ENCODE measurements at places on chromosomes 3 and 15. TPM values are rescaled to one million over a fixed set of nuclear protein-coding genes. Genes with fewer than 3 reads are reported as not detected.
A peak's percentile ranks its signal among the peaks of the same experiment; 100 is the strongest.

DNA sequence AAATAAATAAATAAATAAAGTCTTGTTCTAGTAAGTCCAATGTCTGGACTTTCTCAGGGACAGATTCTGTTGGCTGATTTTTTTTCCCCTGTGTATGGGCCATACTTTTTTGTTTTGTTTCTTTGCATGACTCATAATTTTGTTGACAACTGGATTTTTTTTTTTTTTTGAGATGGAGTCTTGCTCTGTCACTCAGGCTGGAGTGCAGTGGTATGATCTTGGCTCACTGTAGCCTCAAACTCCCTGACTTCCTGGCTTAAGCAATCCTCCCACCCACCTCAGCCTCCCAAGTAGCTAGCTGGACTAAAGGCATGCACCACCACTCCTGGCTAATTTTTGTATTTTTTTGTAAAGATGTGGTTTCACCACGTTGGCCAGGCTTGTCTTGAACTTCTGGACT, 38.9 kb downstream of the TICRR start:
- H3K27ac ChIP-seq = no peak overlapping the region
- H3K36me3 ChIP-seq = peaks cover 19% of the 10 kb centered on the region
- no peaks in the 10 kb centered on the region for H3K27me3 ChIP-seq
- H3K4me3 ChIP-seq = no peak overlapping the region
- DNase-seq = no peak
- H3K4me1 ChIP-seq = no peaks in the 10 kb centered on the region

FRMD5 gene
- 3.3 TPM for total RNA-seq

DNA sequence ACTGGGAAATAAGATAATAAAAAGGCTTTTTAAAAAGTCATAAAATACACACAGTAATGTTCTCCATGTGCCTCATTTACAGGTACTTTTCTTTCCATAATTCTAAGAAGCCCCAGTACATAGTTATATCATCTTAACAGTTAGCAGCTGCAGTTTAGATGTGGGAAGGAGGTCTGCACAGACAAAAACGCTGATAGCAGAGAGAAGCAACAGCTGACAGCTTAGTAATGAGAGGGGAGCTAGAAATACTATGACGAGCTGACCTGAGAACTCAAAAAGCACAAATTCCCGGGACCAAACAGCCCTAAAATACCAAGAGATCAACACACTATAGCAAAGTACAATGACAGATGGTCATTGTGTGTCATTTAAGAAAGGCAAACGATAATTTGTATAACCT, 36.7 kb upstream of the ARHGEF3 start:
- no peak overlapping the region for H3K27ac ChIP-seq
- no peaks in the 10 kb centered on the region for H3K27me3 ChIP-seq

DNA sequence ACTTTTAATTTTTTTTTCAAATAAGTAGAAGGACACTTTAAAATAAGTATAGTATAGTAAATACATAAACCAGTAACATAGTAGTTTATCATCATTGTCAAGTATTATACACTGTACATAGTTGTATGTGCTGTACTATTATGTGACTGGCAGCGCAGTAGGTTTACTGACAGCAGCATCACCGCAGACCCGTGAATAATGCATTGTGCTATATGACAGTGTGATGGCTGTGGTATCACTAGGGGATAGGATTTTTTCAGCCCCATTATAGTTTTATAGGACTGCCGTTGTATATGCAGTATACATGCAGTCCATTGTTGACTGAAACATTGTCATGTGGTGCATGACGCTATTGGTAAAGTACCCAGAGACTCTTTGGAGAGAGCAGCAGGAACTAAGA, 306.5 kb downstream of the SQOR start:
- no peaks in the 10 kb centered on the region for H3K36me3 ChIP-seq
- H3K4me1 ChIP-seq = no peaks in the 10 kb centered on the region
- DNase-seq = no peak
- no peak overlapping the region for H3K27ac ChIP-seq
- H3K4me3 ChIP-seq = no peak overlapping the region

GRCh38 chr3:42552830-42553229, 28.9 kb downstream of the SEC22C start:
- H3K27ac ChIP-seq = no peak overlapping the region
- no peaks in the 10 kb centered on the region for H3K27me3 ChIP-seq
- peaks cover 44% of the 10 kb centered on the region for H3K36me3 ChIP-seq
- DNase-seq = no peak
- H3K4me1 ChIP-seq = no peaks in the 10 kb centered on the region
- H3K4me3 ChIP-seq = no peak overlapping the region

RGMA gene
- 2.5 TPM for total RNA-seq

SKOR1 gene
- 0.36 TPM for total RNA-seq

TGM5 gene
- total RNA-seq = not detected

- DNase-seq = no peak
- no peaks in the 10 kb centered on the region for H3K36me3 ChIP-seq
- H3K4me3 ChIP-seq = no peak overlapping the region
- no peaks in the 10 kb centered on the region for H3K27me3 ChIP-seq
Observed at GRCh38 chr3:153617463-153617862, 455.4 kb downstream of the RAP2B start.

INKA1 gene
- 6.5 TPM for total RNA-seq

MAGEL2 gene
- total RNA-seq = not detected

- H3K27me3 ChIP-seq = peaks cover 29% of the 10 kb centered on the region
- peak; percentile 1 for DNase-seq
- no peaks in the 10 kb centered on the region for H3K36me3 ChIP-seq
- H3K4me1 ChIP-seq = no peaks in the 10 kb centered on the region
- no peak overlapping the region for H3K4me3 ChIP-seq
- H3K27ac ChIP-seq = no peak overlapping the region
Observed at GRCh38 chr15:65370885-65371284, 6.9 kb downstream of the IGDCC3 start.

All from osteoblast (primary cell).